NCI-H1105 treated with DMSO at 0.1 percent for 48 hours (cell line): ENCODE measurements at places on chromosomes 6 and 20.
A peak's percentile ranks its signal among the peaks of the same experiment; 100 is the strongest.

DNA sequence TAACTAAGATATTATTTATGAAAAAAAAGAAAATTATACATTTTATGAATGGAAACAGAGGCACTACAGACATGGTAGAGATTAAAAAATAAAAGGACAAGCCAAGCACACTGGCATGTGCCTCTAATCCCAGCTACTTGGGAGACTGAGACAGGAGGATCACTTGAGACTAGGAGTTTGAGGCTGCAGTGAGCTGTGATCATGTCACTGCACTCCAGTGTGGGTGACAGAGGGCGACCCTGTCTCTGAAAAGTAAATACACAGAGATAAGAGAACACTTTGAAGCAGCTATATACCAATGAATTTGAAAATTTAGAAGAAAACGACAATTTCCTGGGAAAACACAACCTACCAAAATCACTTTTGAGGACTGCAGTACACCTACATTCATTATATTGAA, 47.4 kb upstream of the TFAP2C start:
- DNase-seq = no peak

- DNase-seq = no peak
These were observed 244.7 kb upstream of the PRND start for GRCh38 chr20:4476903-4477500.

DNA sequence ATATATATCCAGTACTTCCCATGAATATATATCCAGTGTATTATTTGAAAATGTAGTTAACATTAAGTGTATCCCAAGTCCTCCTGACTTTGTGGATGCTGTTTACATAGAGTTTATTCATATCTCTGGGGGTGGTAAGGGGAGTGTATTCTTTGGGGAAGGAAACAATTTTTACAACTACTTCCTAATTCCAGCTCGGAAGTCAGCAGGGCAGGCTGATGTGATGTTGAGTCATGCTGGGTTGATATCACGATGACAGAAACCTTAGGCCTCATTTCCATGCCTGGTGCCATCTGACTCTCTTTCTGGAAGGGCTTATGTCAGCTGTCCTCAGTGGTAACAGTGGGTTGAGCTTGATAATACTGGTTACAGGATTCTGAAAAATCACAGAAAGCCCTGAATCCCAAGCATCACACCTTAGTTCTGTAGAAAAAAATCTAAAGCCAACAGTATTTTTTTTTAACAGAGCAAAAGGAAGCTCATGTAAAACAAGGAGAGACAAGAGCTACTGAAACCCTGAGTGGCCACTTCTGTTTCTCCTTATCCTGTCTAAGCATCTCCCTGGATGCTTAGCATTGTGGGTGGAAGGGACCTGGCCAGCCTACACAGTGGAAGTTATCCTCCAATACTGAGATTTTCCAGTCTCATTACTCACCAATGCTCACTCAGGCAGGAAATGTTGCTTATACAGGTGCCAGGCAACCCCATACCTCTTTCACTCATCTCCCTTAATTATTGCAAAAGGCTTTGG, 75.2 kb upstream of the IYD start:
- DNase-seq = no peak

DNA sequence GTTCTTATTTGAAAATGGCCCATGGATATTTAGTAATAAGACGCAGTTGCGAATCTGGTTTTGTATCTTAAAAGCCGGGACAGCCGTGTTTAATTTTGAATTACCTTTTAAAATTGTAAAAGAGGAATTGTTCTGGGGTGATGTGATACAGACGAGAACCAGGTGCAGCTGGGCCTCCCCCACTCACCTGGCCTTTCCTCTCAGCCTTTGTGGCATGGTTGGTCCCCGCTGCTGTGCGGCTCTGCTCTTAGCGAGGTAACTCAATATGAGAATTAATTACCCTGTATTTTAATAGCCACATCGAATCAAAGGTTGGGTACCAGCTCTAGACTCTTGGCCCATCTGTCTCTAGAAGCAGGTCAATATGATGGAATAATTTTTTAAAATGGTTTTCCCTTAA, 56.5 kb upstream of the DACT2 start:
- peak; percentile 80 for DNase-seq

GRCh38 chr20:53296025-53296424, 297.6 kb downstream of the ZNF217 start:
- no peak for DNase-seq

GRCh38 chr6:4280707-4281106, 145.3 kb upstream of the ECI2 start:
- no peak for DNase-seq

GRCh38 chr20:62418709-62419487, 8.4 kb downstream of the RBBP8NL start:
- DNase-seq = no peak

DNA sequence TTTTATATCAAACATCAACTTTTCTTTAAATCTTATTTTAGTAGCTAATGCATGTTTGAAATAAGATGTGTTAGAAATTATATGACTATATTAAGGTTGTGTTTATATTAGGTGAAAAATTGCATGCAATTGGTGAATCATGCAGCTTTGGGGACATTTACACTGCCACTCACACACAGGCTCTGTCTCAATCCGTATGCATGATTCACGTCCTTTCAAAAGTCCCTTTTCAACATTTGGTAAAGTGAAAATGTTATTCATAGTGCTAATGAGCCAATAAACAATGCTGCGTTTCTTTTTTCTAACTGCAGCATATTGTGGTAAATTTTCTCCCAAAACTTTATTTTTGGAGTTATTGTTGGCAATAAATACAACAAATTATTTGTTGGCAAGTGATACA, 198.0 kb downstream of the FUT9 start:
- no peak for DNase-seq

- DNase-seq = no peak
These were observed 6.3 kb downstream of the OSER1 start for GRCh38 chr20:44204156-44204831.

DNA sequence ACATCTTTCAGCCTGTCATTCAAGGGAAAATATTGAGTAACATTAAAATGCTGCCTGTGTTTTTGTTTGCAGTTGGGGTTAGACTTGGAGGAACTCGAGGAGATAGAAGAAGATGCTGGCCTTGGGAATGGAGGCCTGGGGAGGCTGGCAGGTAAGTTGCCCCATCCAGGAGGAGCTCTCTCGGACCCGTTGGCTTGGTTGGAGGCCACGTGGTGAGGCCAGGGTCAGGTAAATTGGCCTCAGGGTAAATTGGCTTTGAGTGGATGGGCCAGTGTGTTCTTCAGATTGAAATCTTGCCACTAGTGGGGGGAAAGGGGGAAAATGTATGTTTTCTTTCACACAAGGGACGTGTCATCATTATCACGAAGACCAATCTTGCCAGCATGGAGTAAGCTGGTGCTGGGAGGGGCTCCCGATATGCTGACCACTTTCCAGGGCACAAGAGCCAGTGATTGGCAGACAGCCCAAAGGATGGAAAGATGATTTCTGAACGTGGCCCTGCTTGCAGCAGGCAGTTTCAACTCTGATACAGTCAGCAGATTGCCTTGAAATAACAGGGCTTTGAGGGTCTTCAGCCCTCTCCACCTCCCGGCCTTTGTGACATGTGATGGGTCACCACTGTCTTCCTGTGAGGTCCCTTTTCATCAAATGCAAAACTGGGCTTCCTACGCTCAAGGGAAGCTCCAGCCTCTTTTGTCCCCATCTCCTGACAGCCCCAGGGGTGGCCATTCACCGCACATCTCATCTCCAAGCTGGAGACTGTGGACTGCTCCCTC, 21.4 kb downstream of the PYGB start:
- DNase-seq = no peak

DNA sequence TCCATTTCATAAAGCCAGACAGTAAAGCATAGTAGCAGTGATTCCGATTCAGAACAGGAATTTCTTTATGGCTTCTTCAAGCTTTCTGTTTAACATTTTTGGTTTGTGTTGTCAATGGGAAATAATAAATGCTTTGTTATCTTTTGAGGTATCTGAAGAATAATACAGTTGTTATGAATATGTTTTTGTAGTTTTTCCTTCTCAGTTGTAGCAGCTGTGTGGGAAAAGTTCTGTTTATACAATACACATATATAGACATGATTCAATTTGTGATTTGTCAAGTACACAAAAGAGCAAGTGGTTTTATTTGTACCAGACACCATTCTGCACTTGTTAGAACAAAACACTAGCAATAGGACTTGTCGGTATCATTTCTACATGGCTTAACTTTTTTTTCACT, 96.6 kb downstream of the CDYL start:
- no peak for DNase-seq

- DNase-seq = peak; percentile 99
These were observed 136.7 kb downstream of the HFE start for GRCh38 chr6:26223650-26224546.

GRCh38 chr6:79584332-79584731, 46.8 kb upstream of the SH3BGRL2 start:
- DNase-seq = no peak

GRCh38 chr6:16224409-16224808, 14.0 kb upstream of the GMPR start:
- no peak for DNase-seq

- DNase-seq = no peak
These were observed 84.5 kb downstream of the GJA10 start for GRCh38 chr6:89978749-89979145.

- DNase-seq = no peak
These were observed at the start of gene SRMS for GRCh38 chr20:63547725-63548480. SRMS (minus strand) TSS chr20:63547749; CDS start chr20:63547463, 286 bp downstream.

DNA sequence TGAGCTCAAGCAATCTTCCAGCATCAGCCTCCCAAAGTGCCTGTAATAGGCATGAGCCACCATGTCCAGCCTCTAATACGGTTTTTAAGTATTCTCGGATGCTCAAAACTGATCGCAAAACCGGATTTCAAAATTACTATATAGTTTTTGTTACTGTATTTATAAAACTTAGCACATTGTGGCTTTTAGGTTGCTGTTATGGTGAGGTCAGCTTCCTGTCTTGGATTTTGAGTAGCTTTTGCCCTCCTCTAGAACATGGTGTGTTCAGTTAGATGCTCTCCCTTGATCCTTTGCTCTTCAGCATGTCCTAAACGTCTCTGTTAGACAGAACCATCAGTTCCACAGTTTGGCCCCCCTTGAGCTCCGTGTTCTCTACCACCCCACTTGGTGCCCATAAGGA, 96.2 kb downstream of the RPP40 start:
- DNase-seq = no peak

DNA sequence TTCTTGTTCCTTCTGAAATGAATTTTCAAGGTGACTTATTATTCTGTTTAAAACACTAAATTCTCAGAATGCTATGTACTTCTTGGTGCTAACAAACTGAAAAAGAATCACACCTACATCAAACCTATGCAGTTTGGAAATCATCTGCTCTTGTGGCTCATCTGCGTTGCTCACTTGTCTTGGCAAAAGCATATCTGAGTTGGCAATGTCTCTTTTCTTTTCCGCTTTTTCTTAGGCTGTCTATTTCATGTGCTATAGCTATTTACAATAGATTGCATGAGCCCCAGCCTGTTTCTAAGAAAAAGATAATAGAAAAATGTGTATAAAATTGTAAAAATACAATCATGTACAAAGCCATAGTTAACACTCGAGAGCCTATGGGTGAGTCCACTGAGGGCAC, 348.9 kb upstream of the AGPAT4 start:
- no peak for DNase-seq

- peak; percentile 10 for DNase-seq
These were observed 982.0 kb upstream of the EPHA7 start for GRCh38 chr6:94401311-94401710.

GRCh38 chr20:54179946-54180345, 6.2 kb upstream of the CYP24A1 start:
- DNase-seq = peak; percentile 32

DNA sequence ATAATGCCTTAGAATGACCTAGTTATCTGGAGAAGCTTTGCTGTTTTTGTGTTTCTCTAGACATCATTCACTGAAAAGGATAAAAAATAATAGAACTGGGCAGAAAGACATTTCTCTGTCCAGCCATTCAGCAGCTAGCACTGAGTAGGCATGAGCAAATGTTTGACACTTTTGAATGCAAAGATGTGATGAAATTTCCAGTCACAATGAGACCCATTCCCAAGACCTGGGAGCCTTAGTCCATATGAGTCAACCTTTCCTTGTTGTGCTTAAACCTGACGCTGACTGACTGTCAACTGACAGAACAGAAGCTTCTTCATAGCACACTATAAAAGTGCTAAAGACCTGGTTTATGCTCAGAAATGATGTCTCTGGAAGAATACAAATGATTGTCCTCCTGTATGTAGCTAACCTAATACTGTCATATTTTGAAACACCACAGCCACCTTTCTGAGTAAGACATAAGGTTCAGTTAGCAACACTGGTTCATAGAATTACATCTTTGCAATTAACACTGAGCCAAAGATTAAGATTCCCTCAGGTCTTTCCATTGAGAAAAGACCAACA, 17.1 kb downstream of the RALGAPA2 start:
- DNase-seq = no peak

DNA sequence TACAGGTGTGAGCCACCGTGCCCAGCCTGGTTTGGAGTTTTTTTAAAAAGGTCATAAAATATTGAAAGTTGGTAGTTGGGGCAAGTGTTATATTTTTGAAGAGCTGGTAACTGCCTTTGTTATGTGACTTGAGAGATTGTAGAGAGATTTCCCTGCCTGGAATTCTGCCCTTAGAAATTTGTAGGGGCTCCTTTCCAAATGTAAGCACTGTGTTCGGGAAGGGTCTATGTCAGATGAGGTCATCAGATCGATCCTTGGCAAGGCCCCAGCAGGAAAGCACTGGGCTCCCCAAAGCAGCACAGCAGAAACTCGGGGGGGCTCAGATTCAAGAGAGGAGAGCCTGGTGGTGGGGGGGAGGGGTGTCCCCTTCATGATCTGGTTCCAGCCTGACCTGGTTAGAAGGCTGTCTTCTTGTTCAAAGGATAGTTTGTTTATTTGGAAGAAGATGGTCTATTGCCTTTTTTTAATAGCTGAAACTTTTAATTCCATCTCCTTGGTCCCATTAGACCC, 220.2 kb downstream of the UST start:
- no peak for DNase-seq

DNA sequence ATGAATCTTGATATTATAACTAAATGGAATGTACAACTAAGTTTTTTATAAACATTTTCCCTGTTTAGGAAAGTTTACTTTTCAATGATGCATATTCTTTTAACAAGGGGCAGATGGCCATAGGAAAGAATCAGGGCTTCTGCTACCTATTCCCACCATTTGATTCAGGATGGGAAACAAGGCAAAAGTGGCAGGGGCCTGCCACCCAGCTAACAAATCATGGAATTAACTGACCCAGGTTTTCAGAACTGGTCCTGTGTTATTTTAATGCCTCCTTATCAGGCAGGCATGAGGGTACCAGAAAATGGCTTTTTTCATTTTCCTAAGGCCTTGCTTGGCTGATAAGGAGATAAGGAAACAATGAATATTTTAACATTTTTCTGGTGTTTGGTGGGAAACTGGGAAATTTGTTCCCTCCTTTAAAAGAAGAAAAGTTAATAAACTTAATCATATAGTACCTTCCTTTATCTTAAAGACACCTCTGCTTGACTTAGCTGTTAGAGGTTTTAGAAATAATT, 6.7 kb downstream of the POU3F2 start:
- DNase-seq = no peak

GRCh38 chr6:22036275-22036674, 260.6 kb downstream of the PRL start:
- peak; percentile 81 for DNase-seq

- DNase-seq = no peak
These were observed 351.9 kb upstream of the PRND start for GRCh38 chr20:4369798-4370124.
